ENCODE measurements at places on chromosomes 2 and 18.

GRCh38 chr2:624551-625347, 52.5 kb downstream of the TMEM18 start:
- no peak for DNase-seq

DNA sequence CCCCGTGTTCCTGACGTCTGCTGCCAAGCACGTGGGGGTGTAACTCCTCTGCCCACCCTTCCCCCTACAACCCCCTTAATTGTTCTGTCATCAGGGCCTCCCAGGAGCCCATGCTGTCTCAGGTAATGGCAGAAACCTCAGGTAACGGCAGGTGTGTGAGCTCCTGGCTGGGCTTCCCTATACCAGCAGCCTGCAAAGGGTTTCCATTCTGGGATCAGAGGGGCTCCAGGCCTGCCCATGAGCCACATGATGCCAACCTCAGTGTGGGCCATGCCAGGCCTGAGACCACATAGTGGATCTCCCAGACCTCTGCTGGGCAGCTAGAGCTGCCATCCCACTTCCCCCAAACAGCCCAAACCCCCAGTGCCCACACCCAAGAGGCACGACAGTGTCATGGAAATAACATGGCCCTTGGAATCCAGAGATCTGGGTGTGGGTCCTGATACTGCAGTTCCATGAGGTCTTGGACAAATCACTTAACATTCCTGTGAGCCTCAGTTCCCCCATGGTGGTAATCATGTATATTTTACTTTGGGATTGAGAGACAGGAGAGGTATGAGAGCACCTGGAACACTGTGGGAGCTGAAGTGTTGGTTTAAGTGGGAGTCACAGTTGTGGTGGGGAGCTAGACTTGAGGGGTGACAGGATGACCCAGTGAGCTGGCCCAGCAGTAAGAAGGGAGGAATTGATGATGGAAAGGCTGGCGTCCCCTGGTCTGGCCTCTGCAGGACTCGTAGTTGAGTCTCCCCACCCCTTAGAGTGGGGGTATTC, 59.6 kb downstream of the ATOH8 start:
- DNase-seq: no peak

DNA sequence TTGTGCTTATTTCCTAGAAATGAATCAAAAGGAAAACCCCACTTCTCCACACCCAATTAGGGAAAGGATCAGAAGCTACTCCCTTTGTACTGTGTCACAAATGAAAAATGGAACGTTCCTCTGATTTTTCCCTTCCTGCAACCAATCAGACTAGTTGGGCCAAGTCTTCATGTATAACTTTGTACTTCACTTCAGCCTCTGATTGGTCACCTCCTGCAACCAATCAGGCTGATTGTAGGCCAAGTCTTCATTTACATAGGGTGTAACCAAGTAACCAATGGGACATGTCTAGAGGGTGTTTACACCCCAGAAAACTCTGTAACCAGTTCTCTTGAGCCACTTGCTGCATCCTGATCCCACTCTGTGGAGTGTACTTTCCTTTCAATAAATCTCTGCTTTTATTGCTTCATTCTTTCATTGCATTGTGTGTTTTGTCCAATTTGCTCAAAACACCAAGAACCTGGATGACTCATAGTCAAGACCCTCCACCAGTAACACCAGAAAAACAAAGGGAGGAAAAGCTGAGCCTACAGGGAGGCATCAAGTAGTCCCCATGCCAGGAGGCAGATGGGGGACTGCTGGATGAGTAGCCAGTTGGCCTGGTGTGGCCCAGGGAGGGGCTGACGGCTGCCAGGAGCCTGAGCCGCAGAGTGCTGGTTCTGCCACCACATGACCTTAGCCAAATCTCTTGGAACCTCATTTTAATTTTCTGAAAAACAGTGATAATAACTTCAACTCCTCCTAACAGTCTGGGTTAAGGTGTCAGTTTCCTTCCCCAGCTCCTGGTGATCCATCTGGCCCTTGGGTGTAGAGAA, 46.1 kb downstream of the SOWAHC start:
- no peak for DNase-seq

DNA sequence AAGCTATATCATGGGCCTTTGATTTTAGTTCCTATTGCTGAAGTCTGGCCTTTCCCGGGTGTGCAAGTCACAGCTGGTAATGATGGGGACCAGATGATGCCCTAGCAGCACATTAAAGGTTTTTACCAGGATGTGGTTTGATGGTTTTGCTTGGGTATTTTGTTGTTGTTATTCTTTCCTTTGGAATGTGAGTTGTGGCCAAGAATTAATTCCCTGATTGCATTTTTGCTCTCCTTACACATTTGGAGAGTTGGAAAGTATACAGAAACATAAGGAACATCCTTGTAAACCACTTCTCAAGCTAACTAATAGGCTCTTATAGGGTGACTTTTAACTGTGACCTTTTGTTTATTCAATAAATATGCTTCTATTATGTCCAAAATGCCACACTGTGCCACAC, 154.1 kb upstream of the MMADHC start:
- no peak for DNase-seq

DNA sequence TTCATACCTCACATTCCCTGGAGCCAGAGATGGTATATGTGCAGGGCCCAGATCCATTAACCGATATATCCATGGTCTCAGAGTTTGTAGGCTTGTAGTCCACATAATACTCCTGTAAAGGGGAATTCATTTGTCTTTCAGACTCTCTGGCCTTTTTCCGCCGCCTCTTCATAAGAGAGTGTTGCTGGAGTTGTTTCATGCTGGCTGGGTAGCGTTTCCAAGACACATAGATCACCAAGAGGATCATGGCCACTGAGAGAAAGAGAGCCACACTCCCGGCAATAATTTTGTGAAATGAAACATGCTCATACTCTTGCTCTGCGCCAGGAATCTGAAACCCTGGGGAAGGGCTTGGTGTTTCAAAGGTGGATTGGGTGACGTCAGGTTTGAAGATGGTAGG, 3.9 kb downstream of the LRRTM4 start:
- no peak for DNase-seq

DNA sequence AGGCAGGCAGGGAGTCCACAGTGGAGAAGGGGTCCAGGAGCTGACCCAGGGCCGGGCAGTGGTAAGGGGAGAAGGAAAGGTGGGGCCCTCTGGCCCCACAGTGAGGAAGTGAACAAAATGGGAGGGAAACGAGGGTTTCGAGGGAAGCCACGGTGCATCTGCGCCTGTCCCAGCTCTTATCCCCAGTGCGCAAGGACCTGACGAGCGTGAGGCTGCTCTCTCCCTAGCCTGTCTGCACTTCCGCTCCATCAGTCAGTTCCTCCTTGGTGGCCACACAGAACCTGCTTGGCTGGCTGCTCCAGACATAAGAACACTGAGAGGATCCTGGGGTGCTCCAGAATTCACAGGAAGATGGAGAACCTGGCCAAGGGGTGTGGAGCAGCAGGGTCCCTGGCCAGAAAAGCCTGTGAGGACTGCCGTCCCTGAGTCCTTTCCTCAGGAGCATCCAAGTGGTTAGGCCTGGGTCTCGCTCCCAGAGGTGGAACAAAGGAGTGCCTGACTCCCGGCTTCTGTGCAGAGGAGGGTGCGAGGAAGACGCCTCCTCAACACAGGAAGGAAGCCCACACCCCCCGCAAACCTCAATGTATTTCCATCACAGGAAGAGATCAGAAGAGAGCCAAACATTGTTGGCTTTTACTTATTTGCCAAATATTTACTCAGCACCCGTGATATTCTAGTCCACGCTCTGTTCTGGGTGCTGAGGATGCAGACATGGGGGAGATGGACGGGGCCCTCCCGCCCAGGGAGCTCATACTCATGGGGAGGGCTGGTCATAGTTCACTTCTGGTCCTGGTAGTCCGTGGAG, 43.7 kb upstream of the SEMA4C start:
- peak; percentile 43 for DNase-seq

DNA sequence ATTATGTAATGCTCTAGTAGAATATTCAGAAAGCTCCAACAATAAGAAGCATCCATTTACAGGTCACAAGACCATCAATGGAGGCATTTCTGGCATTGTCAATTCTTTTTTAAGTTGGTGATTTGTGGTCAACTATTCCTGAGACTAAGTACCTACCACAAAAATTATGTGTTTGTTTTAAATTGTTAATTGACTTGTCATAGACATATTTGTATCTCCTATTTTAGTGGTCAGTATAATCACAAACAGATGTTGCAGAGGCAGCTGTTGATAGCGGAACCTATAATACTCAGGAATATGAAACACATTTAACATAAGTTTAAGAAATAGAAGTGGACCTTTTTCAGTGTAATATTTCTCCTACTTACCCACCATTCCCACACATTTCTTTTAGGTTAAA, 430.1 kb downstream of the CCDC85A start:
- DNase-seq: no peak

DNA sequence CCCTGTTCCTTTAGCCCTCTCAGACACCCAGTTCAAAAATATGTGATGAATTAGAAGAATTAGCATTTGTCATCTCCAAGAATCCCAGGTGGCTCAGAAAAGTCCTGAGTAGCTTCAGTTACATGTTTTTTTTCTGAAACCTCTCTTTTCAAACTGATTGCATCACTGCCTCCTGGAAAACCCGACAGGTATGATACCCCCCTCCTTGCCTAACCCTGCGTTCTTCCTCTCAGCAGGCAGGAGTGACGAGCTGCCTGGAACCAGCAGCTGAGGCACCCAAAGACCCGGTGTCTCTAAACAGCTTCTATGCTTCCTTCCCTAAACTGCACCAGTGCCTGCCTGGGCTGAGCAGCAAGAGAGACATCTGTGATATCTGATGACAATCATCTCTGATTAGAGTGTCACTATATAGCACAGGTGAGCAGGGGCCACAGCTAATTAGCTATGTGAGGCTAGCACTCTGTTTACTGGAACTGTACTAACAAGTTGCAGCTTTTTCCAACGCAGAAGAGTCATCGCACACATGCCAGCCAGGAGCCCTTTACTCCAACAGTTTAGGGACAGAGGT, 376.4 kb upstream of the ATP5MC3 start:
- no peak for DNase-seq

DNA sequence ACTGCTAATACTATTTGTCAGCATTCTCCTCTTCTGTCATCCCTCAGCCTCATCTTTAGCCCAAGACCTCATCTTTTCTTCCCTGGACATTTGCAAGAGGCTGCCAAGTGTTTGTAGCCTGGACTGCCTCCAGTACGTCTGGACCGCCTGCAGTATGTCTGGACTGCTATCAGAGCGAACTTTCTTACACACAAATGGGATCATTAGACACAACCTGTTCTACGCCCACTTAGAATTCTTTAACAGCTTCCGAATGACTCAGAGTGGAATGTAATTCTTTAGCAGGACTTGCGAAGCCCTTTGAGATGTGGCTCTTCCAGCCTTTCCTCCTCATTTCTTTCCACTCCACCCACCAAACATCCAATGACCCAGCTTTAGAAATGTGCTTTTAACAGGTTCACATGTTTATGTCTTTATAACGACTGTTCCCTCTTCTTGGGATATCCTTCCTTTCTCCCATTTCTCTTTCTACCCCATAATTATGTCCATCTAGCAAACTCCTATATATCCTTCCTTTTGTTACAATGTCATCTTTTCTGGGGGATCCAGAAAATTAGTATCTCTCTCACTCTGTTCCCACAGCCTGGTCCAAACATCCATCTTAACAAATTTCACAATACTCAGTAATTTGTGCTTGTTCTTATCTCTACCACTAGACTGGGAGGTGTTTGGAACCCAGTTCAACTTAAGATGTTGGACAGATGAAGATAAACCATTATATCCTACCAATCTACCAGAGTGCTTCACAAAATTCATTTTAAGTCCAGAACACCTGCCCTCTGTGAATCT, 171.3 kb upstream of the PGAP1 start:
- no peak for DNase-seq

- DNase-seq: no peak
These were observed 436.5 kb downstream of the RND3 start for GRCh38 chr2:150051004-150051403.

- DNase-seq: no peak
These were observed 22.0 kb downstream of the KCTD1 start for GRCh38 chr18:26526128-26526965.

DNA sequence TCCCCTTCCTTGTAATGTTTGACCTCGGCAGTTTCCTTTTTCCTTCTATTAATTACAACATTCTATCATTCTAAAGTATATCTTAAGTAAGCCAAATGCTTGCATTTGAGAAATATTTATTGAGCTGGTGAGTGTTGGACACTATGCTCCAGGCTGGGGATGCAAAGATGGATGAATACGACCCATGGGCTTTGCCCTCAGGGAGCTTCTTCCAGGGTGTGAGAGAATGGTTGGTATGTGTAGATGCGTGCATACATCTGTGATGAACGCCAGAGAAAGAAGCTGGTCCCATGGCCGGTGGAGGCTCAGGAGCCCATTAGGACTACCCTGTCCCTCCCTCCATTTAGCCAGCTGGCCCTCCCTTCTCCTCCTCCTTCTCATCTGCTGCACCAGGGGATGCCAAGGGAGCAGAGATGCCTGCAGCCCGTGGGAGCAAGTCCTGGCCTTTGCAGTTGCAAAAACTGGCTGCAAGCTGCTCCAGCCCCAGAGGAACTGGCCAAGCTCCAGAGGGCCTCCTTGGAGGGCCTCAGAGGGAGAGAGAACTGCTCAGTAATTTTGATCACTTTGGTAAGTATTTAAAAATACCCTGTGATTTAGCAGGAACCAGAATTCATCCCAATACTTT, 65.7 kb upstream of the FOSL2 start:
- no peak for DNase-seq
